ENCODE measurements at places on chromosomes 12 and 14.

DNA sequence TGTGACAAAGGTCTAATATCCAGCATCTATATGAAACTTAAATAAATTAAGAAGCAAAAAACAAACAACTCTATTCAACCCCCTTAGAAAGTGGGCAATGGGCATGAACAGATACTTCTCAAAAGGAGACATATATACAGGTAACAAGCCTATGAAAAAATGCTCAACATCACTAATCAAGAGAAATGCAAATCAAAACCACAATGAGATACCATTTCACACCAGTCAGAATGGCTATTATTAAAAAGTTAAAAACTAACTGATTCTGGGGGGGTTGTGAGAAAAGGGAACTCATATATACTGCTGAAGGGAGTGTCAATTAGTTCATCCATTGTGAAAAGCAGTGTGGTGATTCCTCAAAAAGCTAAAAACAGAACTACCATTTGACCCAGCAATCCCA is 198.9 kb downstream of the BMP4 start:
- DNase-seq = no peak

GRCh38 chr14:69613312-69614073 is 2.1 kb downstream of the SUSD6 start:
- DNase-seq = no peak

DNA sequence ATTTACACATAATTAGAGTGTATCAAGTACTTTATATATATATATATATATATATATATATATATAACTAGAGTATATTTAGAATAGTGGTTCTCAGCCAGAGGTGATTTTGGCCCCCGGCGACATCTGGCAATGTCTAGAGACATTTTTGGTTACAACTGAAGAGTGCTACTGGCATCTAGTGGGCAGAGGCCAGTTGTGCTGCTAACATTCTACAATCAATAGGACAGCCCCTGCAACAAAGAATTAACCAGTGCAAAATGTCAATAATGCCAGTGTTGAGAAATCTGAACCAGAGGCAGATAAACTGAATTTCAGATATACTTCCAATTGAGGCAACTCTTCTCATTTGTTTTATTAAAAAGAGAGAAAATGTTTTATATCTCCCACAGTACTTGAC is 8.9 kb downstream of the GTF2A1 start:
- no peak for DNase-seq

DNA sequence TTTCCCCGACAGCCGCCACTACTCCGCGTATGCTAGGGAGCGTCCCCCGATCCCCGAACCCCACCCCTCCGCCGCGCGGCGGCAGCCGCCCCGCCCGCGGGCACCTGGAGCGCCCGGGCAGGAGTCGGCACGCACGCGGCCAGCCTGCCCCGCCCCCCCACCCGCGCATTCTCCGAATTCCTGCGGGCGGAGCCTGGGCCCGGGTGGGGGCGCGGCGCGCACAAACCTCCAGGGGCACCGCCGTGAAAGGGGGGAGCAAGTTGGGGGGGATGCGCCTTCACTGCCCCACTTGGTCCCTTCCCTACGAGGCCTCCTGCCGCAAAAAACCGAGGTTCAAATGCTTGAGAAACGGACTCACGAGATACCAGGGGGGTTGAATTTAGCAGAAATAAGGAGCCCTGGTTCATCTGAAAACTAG is 1.7 kb downstream of the AJUBA start:
- DNase-seq = no peak

DNA sequence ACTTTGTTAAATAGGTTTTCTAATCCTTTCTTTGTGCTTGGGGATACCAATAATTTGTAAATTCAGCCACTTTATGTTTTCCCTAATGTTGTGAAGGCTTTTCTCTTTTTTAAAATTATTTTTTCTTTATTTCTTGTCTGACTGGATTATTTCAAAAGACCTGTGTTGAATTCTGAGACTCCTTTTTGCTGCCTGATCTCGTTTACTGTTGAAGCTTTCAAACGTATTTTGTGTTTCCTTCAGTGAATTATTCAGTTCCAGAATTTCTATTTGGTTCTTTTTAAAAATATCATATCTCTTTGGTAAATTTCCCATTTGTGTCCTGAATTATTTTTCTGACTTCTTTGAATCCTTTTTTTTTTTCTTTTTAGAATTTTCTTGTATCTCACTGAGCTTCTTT is 241.6 kb downstream of the LRIG3 start:
- no peak for DNase-seq
